CD8-positive, alpha-beta memory T cell (primary cell): ENCODE measurements at places on chromosomes 16 and 17. TPM values are rescaled to one million over a fixed set of nuclear protein-coding genes. Genes with fewer than 3 reads are reported as not detected.
A peak's percentile ranks its signal among the peaks of the same experiment; 100 is the strongest.

Gene TERB1
- total RNA-seq: 0.20 TPM

Gene GUCY2D
- total RNA-seq: not detected

DNA sequence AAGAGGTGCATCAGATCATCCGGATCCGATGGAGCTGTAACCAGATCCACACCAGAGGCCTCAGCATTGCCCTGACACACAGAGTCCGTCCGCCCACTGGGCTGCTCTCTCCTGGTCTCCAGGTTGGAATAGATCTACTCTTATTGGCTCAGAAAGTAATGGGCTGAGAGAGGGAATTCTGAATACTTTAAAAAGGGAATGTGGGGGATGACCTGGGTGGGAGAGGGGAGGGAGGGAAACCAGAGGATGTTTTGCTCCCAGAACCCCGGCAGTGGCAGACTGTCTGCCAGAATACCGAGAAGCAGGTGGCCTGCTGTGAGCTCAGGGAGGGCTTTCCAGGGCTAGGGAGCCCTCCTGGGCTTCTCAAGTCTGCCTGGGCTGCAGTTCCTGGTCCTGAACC is 126.5 kb downstream of the ENGASE start:
- H3K27me3 ChIP-seq: no peaks in the 10 kb centered on the region
- H3K36me3 ChIP-seq: no peaks in the 10 kb centered on the region
- no peak for DNase-seq

Gene SLFN14
- total RNA-seq: 0.15 TPM

DNA sequence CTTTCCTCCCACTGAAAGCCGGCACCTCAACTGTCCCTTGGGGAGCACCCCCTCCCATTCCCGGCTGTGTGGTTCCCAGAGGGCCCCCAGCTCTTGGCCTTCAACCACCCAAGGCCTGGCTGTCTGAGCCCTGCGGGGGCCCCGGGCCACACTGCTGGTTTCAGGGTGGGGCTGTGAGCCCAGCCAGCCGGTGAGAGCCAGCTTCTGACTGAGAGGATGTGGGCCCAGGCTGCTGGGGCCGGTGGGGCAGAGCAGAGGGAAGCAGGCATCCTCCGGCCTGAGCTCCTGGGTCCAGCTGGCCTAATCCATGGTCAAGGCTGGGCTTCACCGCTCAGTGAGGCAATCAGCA is 875 bp upstream of the LGALS3BP start:
- H3K4me3 ChIP-seq: no peak overlapping the region
- no peak overlapping the region for H3K27ac ChIP-seq
- no peaks in the 10 kb centered on the region for H3K27me3 ChIP-seq
- H3K36me3 ChIP-seq: no peaks in the 10 kb centered on the region

Gene TBC1D3B
- 3.3 TPM for total RNA-seq

DNA sequence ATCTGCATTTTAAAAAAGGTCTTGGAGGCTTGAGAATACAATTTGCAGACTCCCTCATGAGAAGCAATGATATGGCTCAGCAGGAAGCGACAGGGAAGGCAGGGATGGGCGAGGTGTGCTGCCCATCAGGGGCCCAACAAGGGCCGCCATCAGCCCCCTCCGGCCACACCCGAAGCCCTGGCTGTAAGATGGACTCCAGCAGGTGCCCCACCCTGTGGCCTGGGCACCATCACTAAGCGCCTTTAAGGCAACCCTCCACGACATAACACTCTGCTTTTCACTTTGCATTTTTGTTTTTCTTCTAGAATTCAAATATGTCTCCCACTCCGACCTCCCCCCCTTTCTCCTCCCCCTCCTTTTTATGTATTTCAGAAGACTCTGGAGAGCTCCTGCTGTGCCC is 52.2 kb upstream of the RCVRN start:
- H3K36me3 ChIP-seq: no peaks in the 10 kb centered on the region
- no peak overlapping the region for H3K4me3 ChIP-seq
- H3K4me1 ChIP-seq: no peaks in the 10 kb centered on the region
- H3K27ac ChIP-seq: no peak overlapping the region
- H3K27me3 ChIP-seq: no peaks in the 10 kb centered on the region
- DNase-seq: no peak

Gene PLEKHH3
- 0.38 TPM for total RNA-seq

DNA sequence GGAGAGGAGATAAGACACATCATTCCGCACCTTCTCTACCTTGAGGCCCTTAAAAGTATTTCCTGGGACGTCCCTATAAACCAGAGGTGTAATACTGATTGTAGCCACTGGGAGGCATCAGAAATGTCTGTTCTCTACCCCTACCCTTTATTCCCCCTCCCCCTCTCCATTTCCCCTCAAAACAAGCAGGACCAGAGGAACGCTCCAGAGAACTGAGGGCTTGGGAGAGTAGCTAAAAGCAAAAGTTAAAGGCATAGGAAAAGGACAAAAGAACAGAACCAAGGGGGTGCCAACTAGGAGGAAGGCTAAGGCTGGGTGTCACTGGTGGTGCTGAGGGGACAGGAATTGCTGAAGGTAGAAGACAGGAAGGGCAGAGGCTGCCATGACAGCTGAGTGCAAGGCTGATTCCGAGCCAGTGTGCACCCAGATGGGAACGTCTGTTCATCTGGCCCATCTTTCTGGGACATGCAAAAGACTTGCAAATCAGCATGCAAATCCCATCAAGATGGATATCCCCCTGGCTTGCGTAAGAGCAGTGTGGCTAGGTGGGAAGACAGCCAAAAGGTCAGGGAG is 6.7 kb downstream of the CAMTA2 start:
- peaks cover 40% of the 10 kb centered on the region for H3K36me3 ChIP-seq
- DNase-seq: peak; percentile 26
- no peak overlapping the region for H3K4me3 ChIP-seq
- H3K27ac ChIP-seq: no peak overlapping the region
- no peaks in the 10 kb centered on the region for H3K27me3 ChIP-seq
- H3K4me1 ChIP-seq: peaks cover 11% of the 10 kb centered on the region

Gene PIRT
- total RNA-seq: not detected

DNA sequence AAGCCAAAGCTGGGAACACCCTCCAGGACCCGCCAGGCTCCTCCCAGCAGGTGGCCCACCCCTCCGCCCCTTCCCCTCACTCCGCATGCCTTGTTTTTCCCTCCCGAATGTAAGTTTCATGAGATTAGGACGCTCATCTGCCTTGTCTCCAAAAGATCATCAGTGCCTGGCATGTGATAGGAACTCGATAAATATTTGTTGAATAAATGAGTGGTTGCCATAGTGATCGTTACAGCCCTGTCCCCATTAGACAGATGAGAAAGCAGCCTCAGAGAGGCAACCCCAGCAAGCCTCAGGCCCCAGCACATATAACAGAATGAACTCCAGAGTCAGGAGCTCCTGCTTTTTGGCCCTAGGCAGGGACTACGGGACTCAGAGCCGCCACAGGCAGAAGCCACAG is 5.0 kb downstream of the CAMKK1 start:
- H3K4me1 ChIP-seq: peaks cover 33% of the 10 kb centered on the region
- no peaks in the 10 kb centered on the region for H3K27me3 ChIP-seq
- no peak for DNase-seq
- no peak overlapping the region for H3K4me3 ChIP-seq
- H3K27ac ChIP-seq: peak overlapping the region; percentile 31

DNA sequence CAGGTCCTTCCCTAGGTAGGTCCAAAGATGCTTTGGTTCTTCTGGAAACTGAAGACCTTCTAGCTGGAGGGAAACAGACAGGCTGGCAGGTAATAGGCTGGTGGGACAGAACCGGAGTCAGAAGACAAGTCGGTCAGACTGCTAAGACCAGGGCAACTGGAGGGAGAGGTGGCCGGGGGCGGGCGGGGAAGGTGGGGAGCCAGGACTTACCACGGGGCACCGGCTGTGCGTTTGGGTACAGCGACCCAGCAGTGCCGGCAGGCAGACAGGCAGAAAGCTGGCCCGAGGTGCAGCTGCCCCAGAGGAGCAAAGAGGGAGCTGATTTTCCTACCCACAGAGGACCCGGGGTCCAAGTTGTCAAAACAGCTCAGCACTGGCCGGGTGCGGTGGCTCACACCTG is 575 bp downstream of the SLC52A1 start:
- no peak for DNase-seq
- no peak overlapping the region for H3K4me3 ChIP-seq
- no peaks in the 10 kb centered on the region for H3K36me3 ChIP-seq
- peaks cover 19% of the 10 kb centered on the region for H3K4me1 ChIP-seq

Gene HSD17B2
- not detected for total RNA-seq

- H3K36me3 ChIP-seq: no peaks in the 10 kb centered on the region
- no peaks in the 10 kb centered on the region for H3K27me3 ChIP-seq
- H3K4me1 ChIP-seq: no peaks in the 10 kb centered on the region
- H3K27ac ChIP-seq: no peak overlapping the region
Observed at GRCh38 chr17:60538726-60539125, 12.7 kb upstream of the APPBP2 start.

Gene COX6A2
- total RNA-seq: not detected

DNA sequence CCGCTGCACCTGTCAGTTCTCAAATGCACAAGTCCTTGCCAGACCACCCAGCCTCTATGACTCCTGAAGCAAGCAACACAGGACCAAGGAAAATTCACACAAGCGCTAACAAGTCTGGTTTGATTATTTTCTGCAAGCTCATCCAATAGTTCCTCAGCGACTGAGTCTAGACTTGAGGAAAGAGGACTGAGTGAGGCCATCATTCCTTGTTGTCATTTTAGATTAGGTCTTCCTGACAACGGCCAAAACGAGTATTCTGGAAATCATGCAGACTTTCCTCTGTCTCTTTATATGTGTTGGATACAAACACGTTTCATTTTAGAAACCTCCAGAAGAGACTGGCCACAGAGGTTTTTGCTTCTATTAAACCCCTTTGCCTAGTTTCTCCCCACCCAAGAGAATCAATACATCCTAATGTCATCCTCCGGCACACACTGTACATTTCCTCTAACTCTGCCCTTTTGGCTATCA is 561 bp downstream of the CCDC47 start:
- no peak for DNase-seq
- no peaks in the 10 kb centered on the region for H3K27me3 ChIP-seq
- H3K4me3 ChIP-seq: peak overlapping the region; percentile 98
- peaks cover under 1% of the 10 kb centered on the region for H3K36me3 ChIP-seq

DNA sequence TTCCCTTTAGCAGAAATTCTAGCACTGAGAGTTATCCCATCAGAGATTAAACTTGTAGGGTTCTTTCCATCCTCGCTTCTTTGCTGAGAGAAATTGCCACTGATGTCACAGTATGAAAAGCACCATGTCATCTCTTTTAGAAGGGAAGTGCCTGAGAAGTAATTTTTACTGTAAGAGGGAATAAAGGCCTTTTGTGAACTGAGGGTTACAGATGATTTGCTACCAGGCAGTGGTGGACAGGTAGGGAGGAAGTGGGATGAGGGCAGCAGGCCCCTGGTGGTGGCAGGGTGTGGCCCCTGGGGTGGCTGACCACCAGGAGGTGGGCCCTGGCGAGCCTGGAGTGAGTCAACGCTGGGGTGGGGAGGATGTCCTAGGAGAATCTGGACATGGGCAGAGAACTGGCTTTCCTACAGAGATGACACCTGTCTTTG is 6.4 kb upstream of the MILR1 start:
- peaks cover 22% of the 10 kb centered on the region for H3K4me1 ChIP-seq
- no peak for DNase-seq
- H3K4me3 ChIP-seq: peak overlapping the region; percentile 4
- H3K36me3 ChIP-seq: no peaks in the 10 kb centered on the region

Gene SNX20
- total RNA-seq: 25.0 TPM

DNA sequence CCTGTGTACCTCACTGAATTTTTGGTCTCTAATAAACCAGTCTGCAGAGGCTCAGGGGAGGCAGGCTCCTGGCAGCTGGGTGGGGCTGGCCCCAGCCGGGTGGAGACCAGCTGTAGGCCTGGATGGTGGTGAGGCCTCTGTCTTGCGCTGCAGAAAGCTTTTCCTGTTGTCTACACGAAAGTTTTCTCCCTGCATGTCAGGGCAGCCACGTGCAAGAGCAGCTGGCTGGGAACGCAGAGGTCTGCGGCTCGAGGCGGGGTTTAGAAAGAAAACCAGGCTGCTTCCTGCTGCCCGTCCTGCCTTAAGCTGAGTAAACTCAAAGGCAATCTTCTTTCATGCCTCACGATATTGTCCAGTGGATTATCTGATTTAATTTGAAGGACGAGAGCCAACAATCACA is 2.4 kb downstream of the SERPINF1 start:
- H3K4me3 ChIP-seq: no peak overlapping the region
- DNase-seq: peak; percentile 69
- no peak overlapping the region for H3K27ac ChIP-seq
- peaks cover 35% of the 10 kb centered on the region for H3K4me1 ChIP-seq
- no peaks in the 10 kb centered on the region for H3K27me3 ChIP-seq

- no peaks in the 10 kb centered on the region for H3K36me3 ChIP-seq
- H3K4me3 ChIP-seq: no peak overlapping the region
- no peaks in the 10 kb centered on the region for H3K27me3 ChIP-seq
- no peak for DNase-seq
Observed at GRCh38 chr17:69654981-69655855, 240.7 kb downstream of the MAP2K6 start.

- no peaks in the 10 kb centered on the region for H3K36me3 ChIP-seq
- H3K27ac ChIP-seq: no peak overlapping the region
- no peaks in the 10 kb centered on the region for H3K4me1 ChIP-seq
- no peak for DNase-seq
- no peaks in the 10 kb centered on the region for H3K27me3 ChIP-seq
Observed at GRCh38 chr17:34201225-34201624, 53.9 kb upstream of the CCL2 start.

Gene SPAG7
- 64.2 TPM for total RNA-seq

DNA sequence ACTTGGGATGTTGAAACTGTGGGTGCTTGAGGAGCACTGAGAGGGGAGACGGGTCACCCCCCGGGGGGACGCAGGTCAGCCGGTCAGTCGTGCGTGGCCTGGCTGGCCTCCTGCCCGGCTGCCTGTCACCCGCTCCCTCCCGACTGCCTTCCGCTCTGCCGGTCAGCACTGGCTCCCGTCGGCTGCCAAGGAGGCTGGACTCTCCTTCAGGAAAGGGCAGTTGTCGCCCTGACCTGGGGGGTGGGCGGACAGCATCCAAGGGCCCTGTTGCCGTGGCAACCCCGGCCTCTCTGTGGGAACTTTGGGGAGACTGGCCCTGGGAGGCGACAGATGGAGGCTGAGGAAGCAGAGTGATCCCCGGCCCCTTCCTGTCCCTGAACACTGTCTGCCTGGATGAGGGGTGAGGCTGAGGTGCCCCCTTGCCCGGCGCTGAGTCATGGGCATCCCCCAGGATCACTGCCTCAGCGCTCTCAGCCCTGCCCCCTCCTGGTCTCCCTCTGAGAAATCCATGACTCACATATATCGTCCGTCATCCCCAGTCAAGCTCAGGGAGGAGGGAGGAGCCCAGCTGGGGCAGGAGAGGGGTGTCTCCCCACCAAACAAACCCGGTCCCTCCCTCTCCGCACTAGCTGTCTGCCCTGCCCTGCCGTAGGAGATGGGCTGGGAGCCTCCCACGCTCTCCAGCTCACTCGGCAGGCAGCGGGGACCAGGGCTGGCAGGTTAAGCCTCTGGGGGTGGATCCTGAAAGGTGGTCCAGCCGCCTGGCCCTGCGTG is at the start of gene ADGRG1:
Gene ADGRG1, plus strand, starts transcription at position 623 of the 774 bp plus-strand sequence. CDS start 21,658 bp downstream, outside the sequence.
- DNase-seq: no peak
- no peaks in the 10 kb centered on the region for H3K36me3 ChIP-seq
- peaks cover 4% of the 10 kb centered on the region for H3K27me3 ChIP-seq
- H3K4me1 ChIP-seq: peaks cover 4% of the 10 kb centered on the region
- H3K4me3 ChIP-seq: peak within 1 kb of the TSS; percentile 13
- H3K27ac ChIP-seq: peak within 1 kb of the TSS; percentile 20

- H3K4me3 ChIP-seq: no peak overlapping the region
- peaks cover 13% of the 10 kb centered on the region for H3K4me1 ChIP-seq
- no peak for DNase-seq
- H3K36me3 ChIP-seq: no peaks in the 10 kb centered on the region
Observed at GRCh38 chr17:27218719-27219488, 75.0 kb upstream of the WSB1 start.
